ENCODE measurements at places on chromosomes 2 and 18. TPM values are rescaled to one million over a fixed set of nuclear protein-coding genes. Genes with fewer than 3 reads are reported as not detected.

The ZNF513 gene
- total RNA-seq: 21.7 TPM

DNA sequence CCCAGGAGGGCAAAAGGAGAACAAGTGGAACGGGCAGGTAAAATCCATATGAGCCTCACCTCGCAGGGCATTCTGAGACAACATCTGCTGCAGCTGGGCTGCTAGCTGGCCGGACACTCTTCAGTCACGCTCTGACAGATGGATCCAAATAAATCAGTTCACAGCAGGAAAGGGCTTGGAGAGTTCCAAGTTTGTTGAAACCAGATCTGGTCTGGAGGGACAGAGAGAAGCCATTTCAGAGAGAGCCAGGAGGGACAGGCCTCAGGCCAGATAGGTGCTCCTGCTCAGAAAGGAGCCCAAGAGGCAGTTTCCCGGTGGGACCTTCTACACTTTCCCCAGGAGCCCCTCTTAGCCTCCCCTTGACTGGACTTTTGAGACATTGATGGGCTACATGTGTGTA, 28.2 kb upstream of the TNP1 start:
- no peak for DNase-seq

GRCh38 chr2:127175751-127176354, 44.2 kb downstream of the CYP27C1 start:
- DNase-seq: peak; percentile 30

DNA sequence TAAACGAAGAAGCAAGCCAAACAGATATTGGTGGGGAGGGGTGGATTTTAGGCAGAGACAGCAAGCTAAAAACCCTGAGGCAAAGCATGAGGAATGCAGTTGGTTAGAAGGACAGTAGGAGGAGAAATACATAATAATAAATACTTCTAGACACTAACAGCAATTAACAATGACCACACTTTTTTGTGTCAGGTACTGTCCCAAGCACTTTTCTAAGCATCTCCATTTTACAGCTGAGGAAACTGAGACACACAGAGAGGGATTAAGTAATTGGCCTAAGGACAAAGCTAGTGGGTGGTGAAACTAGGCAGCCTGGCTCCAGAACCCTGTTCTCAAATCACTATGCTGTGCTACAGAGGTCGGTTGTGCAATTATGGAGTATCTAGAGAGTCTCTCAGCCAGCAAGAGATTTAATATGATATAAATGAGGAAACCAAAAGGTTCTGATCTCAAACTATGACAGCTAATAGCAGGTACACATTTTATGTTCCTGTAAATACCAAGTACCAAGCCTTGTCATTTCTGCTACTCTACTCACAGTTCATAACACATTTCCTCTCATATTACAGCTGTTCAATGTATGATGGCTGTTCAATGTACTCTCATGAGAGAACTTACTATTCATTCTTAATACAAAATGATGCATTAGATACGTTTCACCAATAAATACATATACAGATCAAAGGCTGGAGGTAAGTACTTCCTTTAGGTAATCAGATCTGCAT, 5.3 kb downstream of the MAP4K3 start:
- no peak for DNase-seq

DNA sequence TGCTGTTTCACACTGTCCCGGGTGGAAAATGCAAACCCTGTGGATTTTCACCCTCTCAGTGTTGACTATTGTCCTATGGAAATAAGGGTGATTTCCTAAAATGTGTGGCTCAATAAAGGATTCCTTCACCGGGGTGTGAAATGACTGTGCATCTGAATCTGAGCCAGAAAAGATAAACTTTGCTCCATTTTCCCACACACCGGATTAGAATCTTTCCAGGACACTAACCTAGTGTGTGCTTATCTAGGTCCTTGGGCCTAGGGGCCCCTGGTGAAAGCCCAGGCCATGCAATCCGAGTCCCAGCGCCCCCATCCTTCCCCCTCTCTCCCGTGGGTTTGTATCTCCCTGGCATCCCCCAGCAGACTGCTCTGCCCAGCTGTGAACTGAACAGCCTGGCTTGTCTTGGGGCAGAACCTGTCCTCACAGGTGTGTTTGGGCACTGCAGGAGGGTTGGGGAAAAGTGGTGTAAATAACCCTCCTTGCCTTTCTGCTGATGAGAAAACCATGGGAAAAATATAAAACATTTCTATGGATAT, 17.3 kb downstream of the KLHL29 start:
- no peak for DNase-seq

DNA sequence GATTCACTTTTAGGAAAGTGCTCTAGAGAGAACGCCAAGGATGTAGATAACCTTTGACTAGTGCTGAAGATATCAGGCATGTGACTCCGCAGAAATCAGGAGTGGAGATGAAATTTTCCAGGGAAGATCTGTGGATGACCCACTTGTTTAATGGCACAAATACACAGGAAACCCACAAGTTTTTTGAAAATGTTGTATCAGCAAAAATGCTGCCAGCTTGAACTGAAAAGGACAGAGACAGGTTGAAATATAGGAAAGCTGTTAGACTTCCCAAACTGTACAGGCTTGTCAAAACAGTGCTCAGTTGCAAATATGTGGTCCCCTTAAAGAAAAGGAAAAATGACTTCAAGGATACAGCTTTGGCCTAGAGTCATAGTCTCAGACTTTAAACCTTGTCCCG, 96.5 kb downstream of the PKP4 start:
- no peak for DNase-seq

DNA sequence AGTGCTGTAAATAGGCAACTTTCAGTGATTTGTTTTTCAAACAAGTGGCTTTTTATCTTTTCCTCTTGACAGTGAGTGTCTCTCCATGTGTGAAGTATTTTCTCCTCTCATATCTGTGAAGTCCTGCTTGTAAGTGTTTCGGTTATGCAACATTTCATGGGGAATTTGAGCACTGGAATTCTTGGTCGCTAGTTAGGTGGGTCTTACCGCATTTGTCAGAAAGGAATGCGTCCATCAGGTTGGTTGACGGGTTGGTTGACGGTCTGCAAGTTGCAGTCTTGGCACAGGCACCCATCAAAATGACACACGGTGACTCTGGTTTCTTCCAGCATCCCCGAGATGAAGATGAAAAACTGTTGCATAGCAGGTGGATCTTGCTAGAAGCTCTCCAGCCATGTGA, 109.8 kb downstream of the AGAP1 start:
- no peak for DNase-seq

DNA sequence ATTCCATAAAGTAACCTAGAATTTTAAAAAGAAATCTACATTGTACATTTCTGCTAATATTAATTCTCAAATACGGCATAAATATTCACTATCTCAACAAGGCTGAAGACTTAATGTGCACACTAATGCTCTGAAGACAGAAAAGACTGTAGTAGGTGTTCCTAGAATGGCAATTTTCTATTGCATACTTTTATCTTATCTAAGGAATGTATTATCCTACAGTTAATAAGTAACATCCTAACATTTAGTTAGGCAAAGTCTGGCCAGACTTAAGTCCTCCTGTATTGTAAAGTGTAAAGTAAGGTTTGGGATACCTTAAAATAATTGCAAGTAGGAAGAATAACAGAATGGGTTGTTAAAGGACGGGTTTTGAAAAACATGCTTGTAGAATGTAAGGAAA, 42.2 kb downstream of the CHST9 start:
- no peak for DNase-seq

DNA sequence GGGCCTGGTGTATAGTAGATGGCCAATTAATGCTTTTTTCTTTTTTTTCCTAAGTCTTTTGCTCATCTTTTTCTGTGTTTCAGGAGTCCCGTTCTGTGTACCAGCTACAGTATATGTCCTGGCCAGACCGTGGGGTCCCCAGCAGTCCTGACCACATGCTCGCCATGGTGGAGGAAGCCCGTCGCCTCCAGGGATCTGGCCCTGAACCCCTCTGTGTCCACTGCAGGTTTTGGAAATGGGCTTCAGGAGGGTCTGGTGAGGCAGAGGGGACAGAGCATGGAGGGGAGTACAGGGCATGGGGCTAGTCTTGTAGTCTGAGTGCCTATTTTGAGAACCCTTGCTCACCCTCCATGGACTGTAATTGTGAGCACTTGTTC, 14.1 kb downstream of the PTPN18 start:
- no peak for DNase-seq

The GPR55 gene
- 0.35 TPM for total RNA-seq

- no peak for DNase-seq
These were observed 166.7 kb downstream of the NRXN1 start for GRCh38 chr2:50865235-50865634.
